Large intestine (tissue), 12 donors: ENCODE measurements at places on chromosomes 5 and 9. TPM values are rescaled to one million over a fixed set of nuclear protein-coding genes. Genes with fewer than 3 reads are reported as not detected.

DNA sequence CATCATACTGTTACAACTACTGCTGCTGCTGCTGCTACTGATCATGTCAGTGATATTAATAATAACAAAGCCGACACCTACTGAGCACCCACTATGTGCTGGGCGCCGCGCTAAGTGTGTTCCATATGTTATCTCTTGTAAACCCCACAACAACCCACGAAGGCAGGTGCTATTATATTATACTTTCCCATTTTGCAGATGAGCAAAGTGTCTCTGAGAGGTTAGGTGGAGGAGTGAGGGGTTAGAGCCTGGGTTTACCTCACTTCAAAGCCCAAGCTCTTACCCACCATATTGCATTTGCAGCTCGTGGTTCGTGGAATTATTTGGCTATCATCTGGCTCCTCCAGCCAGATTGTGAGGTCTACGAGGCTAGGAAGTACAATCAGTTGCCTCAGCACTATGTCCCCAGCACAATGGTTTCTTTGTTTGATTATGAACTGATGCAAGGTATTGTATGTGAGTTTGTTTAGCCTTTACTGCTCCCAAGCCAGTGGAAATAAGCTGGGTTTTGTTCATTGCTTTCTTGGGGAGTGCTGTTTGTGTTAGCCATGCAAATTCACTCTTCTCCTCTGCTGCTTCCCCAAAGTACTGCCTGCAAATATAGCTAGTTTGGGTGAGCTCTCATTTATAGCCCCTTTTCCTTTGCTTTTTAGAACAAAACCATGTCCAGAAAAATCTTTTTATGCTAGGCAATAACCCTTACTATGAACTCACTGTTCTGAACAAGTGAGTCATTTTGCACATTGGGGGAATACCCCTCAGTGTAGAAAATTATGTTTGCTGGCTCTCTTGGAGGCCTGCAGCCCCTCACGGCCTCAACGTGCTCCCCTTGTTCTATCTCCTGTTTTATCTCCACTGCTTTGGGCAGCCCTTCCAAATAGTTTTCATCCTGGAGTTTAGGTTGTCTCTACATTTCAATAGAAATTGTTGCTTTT, 47.9 kb downstream of the ALG2 start:
- no peak for DNase-seq

DNA sequence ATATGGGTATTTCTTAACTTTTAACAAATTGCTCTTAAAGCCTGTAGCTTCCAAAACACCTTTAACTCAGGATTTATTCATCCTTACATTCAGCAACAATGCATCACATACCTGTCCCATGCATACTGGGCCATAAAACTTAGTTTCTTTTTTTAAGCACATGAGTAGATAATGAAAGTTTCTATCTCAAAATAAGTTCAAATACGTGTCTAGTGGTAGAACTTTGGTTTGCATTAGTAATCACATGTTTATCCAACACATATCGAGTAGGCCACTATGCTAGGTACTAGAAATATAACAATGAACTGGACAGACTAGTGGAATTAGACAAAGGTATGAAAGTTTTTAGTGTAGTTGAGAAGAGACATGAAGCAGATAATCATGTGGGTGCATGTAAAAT, 99.6 kb downstream of the DOCK2 start:
- no peak for DNase-seq

DNA sequence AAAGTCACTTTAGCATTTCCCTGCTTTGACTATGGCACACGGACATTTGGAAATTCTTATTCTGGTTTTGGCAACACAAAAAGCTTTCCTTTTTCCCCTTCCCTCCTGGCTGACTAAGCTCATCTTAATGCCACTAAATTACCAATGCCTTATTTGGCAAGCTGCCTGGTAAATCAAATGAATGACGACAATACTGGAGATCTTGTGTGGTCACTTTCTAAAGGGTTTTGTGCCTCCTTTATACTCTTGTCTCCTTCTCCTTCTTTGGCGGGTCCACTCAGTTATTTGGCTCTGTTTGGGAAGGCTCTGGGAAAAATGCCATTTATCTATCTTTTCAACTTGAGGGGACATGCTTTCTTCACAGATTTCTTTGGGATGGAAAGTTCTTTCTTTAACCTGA, 34.9 kb downstream of the SH3GL2 start:
- no peak for DNase-seq

TEK gene
- polyA plus RNA-seq, result 14.6 TPM

PKD2L2 gene
- polyA plus RNA-seq, result 0.15 TPM

TRIM7 gene
- 0.61 TPM for polyA plus RNA-seq
